Bronchial epithelial cell (primary cell): ENCODE measurements at places on chromosomes 5 and 9. TPM values are rescaled to one million over a fixed set of nuclear protein-coding genes. Genes with fewer than 3 reads are reported as not detected.

- DNase-seq, result peak; percentile 84
Observed at GRCh38 chr5:171092194-171092593, 216.9 kb upstream of the TLX3 start.

- DNase-seq, result peak; percentile 71
Observed at GRCh38 chr5:134527156-134527960, 1.9 kb downstream of the JADE2 start.

- DNase-seq, result no peak
Observed at GRCh38 chr5:56501781-56502557, 268.8 kb upstream of the ANKRD55 start.

DNA sequence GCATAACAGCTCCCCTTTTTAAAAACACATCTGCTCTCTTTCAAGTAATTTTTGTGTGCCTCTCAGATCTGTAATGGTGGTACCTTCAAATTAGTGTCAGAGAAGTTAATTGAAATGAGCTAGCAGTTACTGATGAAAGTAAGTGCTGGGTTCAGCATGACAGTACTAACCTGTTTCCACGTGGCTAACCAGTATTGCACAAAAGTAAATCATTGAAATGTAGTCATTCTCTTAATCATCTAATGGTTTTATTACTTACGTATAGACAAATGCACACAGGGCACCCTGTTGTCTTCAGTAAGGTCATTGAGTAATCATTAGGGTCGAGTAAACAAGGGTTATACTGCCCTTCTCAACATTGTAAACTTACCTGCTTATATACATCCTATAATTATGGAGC, 157.8 kb upstream of the PRR16 start:
- DNase-seq, result peak; percentile 75

GRCh38 chr5:174273325-174273724, 227.8 kb downstream of the NSG2 start:
- DNase-seq, result no peak

- DNase-seq, result peak; percentile 15
Observed at GRCh38 chr9:109499631-109500410, 1.7 kb upstream of the PTPN3 start.

DNA sequence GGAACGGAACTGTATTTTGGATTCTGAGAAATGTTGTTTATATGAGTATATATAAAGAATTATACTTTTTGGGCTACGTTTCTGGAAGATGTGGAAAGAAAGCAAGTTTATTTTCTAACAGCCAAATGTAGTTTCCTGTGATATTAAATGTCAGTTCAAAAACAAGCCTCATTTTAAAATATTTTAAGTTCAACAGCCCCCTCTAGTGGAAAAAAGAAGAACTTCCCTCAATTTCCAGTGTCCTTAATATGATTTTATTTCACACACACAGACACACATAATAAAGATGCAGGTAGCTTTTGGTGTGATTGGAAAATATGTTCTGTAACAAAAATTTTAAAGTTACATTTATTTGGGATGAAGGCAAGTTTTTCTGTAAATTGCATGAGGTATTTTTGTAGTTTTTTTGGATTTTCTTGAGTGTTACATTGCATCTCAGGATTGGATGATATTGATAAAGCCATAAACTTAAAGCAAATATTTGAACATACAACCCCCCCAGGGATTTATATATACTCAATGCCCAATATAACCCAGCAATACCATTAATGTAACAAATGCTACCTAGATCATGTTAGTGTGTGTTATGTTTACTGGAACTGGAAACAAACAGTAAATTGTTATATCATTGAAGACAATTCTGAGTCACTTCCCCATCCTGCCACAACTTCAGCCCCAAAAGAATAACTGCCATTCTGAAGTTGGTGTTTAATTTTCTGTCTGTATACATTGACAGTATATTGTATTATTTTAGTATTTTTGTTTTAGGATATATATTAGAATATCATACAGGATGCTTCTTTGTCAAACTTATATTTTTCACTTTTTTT, 54.0 kb downstream of the CCDC171 start:
- DNase-seq, result peak; percentile 45

- no peak for DNase-seq
Observed at GRCh38 chr9:31243386-31243785, 1141.1 kb upstream of the ACO1 start.

DNA sequence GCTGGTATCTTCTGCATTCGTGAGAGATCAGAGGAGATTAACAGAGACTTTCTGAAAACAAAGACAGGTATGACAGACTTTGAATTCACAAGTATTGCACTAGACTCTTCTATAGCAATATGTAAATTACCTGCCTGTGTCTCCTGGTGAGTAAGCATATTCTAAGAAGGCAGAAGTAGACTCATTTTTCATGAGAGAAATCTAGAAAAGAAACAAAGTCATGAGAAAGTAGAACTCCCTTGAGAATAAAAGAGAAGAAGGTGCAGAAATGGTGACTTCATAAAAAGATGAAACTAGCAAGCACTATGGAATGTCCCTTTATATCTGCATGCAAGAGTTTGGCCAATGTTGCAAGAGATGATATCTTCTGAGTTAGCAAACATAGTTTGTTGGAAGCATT, 419.8 kb downstream of the DMRT2 start:
- DNase-seq, result no peak

DNA sequence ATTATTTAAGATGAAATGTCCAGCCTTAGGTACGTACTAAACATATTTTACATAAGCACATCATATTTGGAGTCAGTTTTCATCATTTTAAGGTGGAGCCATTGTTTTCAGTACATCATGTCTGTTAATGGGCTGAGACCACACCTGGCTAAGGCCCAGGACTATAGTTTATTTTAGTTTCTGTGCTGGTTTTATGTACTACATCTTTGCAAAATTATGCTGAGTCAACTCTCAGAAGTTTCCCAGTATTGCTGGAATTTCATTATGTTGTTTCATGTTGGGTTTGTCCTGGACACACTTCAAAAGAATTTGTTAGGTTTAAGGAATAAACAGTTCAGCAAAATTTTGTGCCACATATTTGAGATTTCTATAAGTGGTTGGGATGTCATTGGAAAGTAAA, 171.2 kb downstream of the CCDC171 start:
- DNase-seq, result no peak

GRCh38 chr5:150172145-150172544, 5.6 kb downstream of the CDX1 start:
- DNase-seq, result no peak

DNA sequence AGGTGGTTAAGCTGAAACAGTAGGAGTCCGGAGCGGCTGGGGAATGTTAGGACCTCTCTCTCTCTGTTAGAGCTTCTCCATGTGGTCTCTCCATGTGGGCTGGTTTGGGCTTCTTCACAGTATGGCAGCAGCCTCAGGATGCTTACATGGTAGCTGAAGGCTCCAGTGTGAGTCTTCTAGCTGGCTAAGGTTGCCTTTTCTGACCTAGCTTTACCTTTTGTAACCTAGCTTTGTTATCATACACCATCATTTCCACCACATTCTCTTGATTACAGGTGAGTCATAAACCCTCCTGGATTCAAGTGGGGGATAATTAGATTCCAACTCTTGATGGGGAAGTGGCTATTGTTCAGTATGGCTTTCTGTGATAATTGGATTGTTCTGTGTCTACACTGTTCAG, 98.5 kb downstream of the MTREX start:
- no peak for DNase-seq

DNA sequence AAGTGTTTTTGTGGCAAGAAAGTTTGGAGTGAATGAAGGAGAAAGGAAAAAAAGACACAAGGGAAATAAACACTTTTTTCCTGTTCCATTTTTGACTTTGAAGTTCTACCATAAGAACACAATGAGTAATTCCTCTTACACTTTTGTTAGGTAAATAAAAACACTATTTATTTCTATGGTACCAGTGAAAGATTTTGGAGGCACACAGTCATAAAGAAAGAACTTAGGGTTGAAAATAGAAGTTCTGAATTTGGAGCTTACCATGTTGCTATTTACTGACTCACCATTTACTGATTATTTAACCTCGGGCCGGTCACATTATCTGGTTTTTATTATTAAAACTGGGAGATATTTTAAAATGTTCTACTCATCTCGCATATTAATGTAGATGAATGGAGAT, 367.8 kb downstream of the TLE1 start:
- no peak for DNase-seq

DNA sequence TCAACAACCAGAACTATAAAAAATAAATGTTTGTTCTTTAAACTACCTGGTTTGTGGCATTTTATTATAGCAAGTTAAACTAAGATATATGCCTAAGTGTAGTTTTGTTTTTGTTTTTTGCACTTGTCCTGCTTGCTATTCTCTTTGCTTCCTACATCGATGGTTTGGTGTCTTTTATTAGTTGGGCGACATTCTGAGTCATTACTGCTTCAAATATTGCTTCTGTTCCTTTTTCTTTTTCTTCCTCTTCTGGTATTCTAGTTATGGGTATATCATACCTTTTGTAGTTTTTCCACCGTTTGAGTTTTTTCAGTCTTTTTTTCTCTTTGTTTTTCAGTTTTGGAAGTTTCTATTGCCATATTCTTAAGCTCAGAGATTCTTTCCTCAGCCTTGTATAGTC, 86.9 kb downstream of the MACIR start:
- no peak for DNase-seq

DNA sequence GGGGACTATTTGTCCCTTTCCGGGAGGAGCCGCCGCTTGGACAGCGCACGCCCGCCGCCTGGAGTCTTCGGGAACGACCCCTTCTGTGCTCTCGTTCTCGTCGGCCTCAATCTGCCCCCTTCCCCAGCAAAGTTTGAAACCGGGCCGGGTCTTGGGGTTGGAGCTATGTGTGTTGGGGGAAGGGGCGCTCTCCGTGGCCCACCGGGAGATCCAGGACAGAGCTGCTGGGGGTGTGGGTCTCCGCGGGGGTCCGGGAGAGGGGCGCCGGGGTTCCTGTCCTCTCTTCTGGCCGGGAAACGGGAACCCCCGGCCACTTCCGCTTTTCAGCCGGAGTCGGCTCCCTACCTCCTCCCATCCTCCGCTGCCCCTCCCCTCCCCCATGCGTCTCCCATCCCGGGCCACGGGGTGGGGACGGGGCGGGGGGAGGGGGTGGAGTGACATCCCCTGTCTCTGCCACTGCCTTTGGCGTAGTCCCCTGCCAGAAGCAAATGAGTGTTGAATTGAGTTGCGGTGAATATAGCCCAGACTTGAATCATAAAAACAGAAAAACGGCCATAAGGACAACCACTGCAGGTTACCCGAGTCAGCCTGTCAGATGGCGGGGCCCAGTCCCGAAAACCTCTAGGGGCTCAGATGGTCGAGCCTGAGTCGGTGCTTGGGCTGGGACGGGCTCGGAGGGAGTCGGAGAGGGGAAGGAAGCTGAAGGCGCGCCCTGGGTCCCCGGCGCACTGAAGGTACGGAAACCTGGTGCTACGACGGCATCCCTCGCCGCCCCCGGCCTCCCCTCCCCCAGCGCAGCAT, 1.1 kb downstream of the CPLX2 start:
- no peak for DNase-seq

GRCh38 chr5:81757404-81757803, 6.5 kb upstream of the SSBP2 start:
- peak; percentile 72 for DNase-seq

DNA sequence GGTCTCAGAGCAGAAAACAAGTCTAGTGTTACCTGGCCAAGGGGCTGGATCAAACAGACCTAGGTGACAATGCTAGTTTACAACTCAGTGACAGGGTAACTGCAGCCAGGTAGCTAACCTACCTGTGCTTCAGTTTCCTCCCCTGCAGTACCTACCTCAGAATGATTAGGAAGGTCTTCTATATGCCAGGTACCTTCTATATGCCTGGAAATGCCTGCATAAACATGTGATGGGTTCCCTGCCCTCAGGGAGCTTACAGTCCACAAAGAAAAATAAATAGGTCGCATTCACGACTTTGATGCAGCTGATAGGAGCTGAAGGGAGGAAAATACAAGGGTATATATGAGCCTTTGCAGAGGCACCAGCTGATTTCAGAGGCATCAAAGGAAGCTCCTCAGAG, 16.1 kb downstream of the LHFPL2 start:
- DNase-seq, result no peak

GRCh38 chr9:132744881-132745755, 74.9 kb downstream of the GTF3C4 start:
- no peak for DNase-seq

GRCh38 chr5:23026252-23027170, 173.4 kb upstream of the CDH12 start:
- DNase-seq, result no peak

DNA sequence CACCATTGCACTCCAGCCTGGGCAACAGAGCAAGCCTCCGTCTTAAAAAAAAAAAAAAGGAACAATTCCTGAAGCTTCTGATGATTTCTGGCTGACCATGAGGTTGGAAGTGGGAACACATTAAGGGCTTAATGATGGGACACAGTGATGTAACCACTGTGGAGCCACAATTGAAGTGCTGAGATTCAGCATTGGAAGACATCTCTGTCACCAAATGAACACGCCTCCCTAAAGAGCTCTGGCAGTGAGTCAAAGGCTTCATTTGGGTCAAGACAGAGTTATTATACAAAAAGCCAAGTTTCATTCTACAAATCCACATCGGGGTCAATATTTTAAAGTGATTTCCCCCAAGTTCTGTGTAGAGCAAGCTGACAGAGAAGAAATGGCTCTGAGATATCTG, 4.5 kb upstream of the S1PR3 start:
- no peak for DNase-seq

DNA sequence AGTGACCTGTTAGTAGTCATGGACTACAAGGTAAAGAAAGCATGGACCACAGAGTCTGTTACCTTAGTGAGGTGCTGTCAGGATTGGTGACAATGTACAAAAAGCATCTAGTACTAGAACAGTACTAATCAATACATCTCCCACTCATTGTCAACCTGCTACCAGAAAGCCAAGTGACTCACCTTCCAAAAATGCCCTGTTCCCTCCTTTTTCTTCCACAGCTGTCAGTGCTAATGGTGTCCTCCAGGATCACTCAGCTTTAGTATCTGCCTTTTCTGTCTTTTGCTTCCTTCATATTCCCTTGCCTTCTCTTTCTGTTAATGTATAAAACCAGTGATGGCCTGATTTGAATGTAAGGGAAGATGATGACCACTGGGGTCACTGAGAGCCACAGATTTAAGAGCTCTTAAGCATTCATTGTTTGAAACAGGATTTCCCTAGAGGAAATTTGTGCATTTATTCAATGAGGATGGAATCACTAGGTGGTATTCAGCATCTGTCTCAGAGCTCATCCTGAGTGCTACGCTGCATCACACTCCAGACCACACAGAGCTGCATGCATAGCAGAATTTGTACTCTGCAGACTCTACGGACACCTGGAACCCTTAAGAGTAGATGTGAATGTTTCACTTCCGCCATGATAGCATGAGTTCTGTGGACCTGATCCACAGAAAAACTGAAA, 71.0 kb downstream of the SV2C start:
- DNase-seq, result no peak

Gene PDE6A
- not detected in 2 replicates for total RNA-seq

Gene INSL6
- not detected in 2 replicates for total RNA-seq

Gene CATSPER3
- total RNA-seq, result under 0.01 and 0.26 TPM in 2 replicates

Gene PCDHA5
- total RNA-seq, result 0.13 TPM in 1 of 2 replicates, not detected in the other

Gene LRRC70
- total RNA-seq, result 1.0 and 1.6 TPM in 2 replicates

Gene OR13C3
- not detected in 2 replicates for total RNA-seq

Gene CARTPT
- not detected in 2 replicates for total RNA-seq
